NCI-H82 (cell line): ENCODE measurements at places on chromosomes 11 and 22.

DNA sequence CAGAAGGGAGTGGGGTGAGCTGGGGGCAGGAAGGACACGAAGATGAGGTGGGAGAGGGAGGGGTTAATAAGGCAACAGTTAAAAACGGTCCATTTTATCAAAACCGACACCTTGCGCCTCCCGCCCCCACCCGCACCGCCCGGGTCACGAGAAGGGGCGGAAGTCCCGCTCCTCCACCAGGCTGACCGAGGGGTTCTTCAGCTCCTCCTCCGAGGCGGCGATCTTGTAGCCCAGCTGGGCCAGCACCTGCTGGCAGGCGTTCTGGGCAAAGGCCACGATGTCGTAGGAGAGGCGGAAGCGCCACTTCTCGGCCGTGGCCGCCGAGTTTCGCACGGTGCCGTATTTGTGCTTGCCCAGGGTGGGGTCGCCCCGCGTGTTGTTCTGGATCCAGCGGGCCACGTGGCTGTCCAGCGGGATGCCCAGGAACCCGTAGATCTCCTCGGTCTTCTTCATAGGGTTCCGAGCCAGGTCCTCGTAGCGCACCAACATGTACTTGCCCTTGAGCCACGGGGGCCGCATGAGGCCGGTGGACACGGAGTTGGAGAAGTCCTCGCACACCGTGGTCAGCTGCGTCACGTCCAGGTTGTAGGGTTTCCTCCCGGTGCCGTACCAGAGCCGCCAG, 15.8 kb downstream of the CHST1 start:
- DNase-seq: no peak

- peak; percentile 63 for DNase-seq
Observed at GRCh38 chr22:26066534-26066933, 102.7 kb upstream of the SEZ6L start.

DNA sequence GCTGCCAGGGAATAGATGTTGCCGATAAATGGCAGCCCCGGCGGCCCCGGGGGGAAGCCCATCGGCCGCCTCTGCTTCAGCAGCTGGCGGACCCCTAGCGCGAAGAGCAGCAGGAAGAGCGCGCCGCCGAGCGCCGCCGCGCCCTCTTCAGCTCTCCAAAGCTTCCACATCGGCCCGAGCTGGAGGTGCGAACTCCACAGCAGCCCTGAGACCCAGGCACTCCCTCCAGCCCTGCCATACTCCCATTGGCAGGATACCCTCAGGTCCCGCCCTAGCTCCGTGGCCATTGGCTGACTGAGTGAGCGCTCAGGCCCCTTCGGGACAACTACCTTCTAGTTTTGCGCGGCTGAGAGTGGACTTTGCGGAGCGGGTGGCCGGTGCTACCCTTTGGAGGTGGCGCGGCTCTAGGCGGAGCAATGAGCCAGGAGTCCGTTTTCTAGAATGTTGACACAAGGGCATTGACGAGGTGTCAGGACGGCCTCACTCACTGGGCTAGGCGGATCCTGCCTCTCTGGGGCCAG, at the start of gene CYP2R1:
CYP2R1 (minus strand) TSS at position 196 of the 521 bp plus-strand sequence; CDS start at position 170, 26 bp downstream.
- peak; percentile 94 for DNase-seq

- peak; percentile 33 for DNase-seq
Observed at GRCh38 chr22:43006753-43007152, 8.2 kb downstream of the PACSIN2 start.

DNA sequence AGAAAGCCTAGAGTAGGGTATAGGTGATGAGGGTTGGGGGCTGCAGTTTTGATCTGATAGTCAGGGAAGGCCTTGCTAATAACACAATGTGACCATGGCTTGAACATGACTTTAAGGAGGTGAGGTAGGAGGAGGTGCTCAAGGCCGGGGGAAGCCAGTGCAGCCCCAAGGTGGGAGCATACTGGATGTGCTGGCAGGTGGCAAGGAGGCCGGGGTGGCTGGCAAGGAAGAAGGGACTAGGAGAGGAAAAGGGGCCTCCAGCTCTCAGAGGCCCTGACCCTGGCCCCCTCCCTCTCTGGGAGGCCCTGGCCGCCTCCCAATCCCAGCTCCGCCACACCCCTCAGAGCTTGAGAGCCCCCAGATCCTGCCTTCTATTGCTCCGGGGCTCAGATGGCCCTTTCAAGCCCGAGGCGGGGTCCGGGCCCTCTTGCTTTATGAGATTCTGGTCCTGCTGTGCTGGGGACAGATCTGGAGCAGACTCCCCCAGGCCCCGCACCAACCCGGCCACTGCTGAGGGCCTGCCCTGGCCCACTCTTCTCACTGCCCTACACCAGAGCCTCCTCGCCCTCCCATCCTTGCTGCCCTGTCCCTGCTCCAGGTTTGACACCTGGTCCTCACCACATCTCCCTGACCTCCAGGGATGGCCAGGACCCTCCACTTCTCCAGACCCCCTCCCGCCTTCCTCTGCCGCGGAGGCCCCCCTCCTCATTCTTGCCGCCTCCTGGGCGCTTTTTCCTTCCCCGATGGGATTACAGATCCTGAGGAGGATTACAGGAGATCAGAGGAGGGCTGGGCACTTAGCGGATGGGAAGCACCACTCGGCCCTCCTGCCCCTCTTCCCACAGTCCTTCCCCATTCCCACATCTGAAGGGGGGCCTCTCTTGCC, 1.8 kb downstream of the PITPNM1 start:
- DNase-seq: peak; percentile 89

GRCh38 chr11:119691701-119692539, 37.1 kb downstream of the NECTIN1 start:
- DNase-seq: no peak

DNA sequence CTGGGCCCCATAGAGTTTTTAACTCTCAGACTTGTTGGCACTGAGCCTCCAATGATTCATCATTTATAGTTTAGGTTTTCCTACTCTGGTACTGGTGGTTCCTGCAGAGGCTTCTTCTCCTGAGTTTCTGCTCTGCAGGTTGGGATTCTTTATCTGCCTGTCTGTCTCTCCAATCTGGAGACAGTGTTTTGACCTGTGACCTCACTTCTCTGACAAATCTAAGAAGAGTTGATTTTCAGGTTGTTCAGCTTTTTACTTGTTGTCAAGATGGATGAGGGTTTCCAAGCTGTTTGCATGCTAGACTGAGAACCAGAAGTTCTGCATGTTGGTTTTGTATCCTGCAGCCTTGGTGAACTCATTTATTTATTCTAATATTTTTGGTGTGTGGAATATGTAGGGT, 63.9 kb downstream of the JAM3 start:
- DNase-seq: no peak

DNA sequence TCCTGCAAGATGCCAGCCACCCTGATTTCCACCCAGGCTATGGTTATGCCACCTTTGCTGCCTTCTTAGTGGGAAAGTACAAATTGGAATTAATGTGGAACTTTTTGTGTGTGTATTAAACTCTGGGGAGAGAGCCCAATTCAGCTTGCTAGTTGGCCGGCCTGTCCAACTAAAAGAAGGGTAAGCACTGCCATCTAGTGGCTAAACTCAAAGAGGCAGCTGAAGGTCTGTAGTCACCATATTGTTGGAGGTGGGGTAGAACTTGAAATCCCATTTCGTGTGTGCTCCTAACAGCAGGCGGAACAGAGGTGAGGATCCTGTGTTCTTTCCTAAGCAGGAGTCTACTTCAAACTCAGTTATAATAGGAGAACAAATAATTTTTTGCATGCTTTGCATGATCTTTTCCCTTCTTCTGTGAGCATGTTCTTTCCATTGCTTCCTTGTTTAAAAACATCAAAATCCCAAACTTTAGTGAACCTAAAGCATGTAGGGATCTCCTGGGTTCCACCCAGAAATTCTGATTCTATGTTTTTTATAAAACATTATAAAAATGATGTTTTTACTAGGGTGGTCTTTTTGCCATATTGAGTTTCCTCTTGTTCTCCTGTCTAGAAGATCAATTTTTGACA, 138.8 kb upstream of the SORL1-AS1 start:
- DNase-seq: peak; percentile 87
